Dermis blood vessel endothelial cell (primary cell): ENCODE measurements at places on chromosomes 6 and 20.

DNA sequence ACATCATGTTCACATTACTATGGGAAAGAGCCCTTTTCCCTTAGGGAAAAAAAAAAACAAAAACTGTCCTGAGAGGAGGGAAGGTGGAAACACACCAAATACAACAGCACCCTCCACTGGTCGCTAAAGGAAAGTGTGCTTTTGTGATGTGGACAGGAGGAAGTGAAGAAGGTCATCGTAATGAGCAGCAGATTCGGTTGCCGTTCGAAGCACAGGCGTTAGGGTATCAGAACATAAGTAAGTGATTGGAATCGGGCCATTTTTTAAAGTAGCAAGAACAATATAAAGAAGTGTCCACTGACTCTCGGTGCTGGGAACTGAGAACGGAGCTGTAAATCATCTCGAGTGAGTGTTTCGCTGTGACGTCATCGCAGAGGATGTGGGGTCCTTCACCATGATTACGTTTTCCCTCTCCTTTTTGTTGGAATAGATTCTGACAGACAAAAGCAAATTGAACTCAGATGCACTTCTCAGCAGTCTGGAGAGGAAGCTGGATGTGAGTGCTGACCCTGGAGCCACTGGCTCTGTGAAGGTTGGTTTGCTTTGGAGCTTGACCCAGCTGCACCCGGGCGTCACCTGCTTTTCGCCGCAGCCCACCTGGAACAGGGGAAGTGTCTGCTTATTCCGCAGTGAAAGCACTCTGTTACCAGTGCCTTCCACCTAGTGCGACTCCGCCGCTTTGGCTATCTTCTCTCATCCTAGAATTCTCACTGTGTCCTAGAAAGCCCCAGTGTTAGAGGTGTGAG is 203.6 kb upstream of the GMDS start:
- peak; percentile 86 for DNase-seq

DNA sequence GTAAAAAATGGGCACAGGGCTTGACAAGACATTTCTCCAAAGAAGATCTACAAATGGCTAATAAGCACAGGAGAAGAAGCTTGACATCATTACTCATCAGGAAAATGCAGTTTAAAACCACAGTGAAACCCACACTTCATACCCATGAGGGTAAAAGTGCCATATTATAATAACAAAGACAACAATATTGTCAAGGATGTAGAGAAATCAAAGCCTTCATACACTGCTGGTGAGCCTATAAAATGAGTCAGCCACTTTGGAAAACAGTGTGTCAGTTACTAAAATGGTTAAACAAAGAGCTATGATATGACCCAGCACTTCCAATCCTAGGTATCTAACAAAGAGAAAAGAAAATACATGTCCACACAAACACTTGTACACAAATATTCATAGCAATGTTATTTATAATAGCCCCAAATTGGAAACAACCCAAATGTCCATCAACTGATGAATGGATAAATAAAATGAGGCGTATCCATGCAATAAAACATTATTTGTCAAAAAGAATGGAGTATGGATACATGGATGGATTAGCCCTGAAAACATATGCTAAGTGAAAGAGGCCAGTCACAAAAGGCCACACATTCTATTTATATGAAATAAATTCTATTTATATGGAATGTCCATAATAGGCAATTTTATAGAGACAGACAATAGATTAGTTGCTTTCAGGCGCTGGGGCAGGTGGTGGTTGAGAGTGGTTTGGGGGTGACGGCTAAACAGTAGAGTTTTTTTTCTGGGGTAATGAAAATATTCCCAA is 11.5 kb upstream of the IL20RA start:
- DNase-seq, result no peak

- DNase-seq, result no peak
These were observed 81.1 kb downstream of the TTLL2 start for GRCh38 chr6:167405778-167406532.

- DNase-seq, result no peak
These were observed 2.3 kb downstream of the PLAGL2 start for GRCh38 chr20:32205110-32205842.

DNA sequence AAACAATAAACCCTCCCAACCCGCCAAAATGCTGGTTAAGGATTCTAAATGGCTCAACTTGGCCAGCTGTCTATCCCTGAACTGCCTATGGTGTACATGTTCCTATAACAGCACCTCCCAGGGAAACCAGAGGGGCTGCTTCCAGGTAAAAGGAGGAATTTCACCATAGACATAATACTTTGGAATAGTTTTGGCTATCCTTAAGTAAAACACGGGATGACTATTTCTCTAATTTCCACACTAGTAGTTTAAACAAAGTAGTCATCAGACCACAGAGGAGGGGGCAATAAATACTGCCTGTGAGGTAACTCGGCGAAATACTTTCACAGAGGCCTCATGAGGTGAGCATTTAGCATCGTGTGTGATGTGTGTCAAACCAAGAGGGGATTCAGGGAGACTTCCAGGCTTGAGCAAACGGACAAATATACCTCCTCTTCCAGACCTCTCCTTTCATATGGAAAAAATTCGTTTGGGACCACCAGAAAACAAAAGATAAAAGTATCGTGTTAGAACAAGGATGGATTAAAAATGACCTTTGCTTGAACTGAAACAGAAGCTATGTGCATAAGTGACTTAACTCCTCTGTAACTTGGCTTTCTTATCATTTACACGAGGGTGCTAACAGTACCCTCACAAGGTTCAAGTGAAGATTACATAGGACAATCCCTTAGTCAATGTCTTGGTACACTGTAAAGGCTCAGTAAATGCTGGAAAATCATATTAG is 1.0 kb upstream of the XRN2 start:
- no peak for DNase-seq

GRCh38 chr20:51148941-51149340 is 126.0 kb upstream of the KCNG1 start:
- no peak for DNase-seq

DNA sequence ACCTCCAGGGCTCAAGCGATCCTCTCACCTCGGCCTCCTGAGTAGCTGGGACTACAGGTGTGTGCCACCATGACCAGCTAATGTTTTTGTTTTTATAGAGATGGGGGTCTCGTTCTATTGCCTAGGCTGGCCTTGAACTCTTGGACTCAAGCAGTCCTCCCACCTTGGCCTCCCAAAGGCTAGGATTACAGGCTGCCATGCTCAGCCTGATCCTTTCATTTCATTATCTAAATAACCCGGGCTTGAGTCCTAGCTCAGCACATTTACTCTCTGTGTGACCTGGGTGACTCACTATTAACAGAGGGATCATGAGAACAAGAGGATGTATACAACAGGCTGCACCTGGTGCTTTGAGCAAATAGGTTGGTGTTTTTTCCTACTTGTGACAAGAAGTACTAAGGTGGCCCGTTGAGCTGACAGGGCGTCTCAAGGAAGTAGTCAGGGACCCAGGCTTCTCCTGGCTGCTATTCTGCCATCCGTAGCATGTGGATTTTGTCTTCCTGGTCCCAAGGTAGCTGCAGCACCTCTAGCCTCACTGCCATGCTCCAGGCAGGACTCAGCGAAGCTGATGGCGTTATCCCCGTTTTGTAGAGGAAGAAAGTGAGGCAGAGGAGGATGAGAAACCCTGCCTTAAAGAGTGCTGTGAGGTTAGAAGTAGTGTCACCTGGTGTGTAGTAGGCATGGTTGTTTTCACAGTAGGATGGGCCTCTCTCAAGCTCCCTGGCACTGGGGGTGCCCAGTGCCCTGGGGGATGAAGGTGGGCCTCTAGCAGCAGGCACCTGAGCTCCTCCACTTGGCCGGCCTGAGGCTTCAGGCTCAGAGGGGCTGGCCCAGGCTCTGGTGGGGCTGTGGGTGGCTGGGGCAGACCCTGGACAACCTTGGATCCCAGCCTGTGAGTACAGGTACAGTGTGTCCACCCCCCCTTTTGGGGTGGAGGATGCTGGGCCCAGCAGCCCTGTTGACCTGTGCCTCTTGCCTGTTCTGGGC is 62.4 kb downstream of the ADNP start:
- peak; percentile 22 for DNase-seq

DNA sequence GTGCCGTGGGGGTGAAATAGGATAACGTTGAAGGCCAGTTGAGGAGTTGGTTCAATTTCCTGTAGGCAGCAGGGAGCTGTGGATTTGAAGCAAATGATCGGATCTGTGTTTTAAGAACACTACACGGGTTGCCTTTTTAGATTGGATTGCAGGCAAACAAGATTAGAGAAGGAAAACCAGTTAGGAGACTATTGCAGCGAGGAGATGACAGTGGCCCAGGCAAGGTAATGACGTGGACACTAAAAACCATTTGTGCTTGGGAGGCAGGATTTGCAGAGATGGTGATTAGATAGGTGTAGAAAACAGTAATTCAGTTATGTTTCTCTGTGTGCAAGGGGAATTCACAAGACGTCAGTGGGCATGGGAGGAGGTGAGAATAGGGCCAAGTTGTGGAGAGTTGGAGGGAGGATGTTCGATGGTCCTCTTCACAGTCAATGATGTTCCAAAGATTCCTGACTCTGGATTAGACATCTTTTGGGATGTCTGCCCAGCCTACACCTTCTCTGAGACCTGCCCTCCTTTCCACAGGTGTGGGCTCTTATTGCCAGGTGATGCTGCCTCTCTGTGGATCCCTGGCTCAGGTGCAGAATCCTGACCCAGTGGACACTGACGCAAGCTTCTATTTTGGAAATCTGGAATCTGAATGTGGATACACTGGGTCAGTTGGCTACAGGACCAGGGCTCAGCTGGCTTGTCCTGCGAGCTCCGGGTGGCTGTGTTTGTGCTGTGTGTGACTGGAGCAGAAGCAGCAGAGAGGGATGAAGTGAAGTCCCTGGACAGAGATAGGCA is 54.2 kb downstream of the TFAP2C start:
- DNase-seq, result no peak

GRCh38 chr6:170090561-170090960 is 200.3 kb downstream of the DLL1 start:
- no peak for DNase-seq

- DNase-seq, result peak; percentile 40
These were observed 33.9 kb downstream of the SCAF8 start for GRCh38 chr6:154767003-154767723.

- DNase-seq, result no peak
These were observed 3.0 kb downstream of the GLP1R start for GRCh38 chr6:39051399-39052122.

DNA sequence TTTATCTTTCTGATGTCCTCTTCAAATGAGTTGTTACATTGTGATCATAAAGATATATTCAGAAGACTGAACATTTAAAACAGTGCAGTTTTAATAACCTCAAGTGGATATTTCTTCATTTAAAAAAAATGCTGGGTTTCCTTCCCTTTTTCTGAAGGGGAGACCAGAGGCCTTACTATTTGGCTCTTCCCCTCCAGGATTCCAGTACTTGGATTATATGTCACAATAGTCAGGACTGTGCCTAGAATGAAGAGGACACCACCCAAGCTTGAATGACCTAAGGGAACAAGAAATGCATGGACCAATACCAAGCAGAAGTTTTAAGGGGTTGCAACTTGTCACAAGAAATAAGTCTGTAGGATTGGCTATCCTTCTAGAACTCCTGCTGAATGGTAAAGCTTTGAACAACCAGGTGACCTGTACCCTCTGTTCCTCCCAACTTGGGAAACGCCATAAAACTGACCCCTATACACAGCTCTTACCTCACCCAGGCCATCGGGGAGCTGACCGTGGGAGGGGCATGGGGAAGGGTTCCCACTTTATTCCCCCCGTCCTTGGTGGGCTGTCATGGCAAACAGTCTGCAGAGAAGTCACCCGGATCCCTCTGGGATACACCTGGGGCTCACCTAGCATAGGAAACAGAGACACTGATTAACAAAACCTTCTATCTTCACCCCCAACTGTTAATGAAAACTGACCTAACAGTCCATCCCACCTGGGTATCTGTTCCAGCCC is 2.0 kb downstream of the FRS3 start:
- no peak for DNase-seq

DNA sequence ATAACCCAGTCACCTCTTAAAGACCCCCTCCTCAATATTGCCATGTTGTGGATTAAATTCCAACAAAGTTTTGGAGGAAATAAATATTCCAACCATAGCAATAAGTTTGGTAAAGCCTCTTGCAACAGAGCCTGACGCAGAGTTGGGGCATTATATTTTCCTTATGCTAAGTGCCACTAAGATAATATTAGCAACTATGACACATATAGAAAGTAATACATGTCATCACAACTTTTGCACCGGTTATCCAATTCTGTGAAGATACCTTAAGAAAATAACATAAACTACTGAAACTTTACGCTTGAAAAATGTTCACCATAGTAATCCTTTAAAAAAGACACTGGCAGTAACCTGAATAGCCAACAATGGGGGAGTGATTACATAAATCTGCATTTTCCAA is 52.2 kb upstream of the TRERF1 start:
- DNase-seq, result no peak

DNA sequence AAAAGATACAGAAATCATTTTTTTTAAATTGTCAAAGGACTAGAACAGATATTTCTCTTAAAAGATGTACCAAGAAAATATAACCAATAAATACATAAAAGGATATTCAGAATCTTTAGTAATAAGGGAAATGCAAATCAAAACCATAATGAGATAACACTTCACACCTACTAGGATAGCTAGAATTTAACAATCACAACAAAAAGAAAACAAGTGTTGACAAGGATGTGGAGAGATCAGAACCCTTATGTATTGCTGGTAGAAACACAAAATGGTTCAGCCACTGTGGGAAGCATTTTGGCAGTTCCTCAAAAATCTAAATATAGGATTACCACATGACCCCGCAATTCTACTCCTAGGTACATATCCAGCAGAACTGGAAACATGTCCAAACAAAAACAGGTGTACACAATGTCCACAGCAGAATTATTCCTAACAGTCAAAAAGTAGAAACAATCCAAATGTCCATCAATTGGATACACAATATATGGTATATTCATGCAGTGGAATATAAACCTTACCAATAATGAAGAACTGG is 211.0 kb downstream of the LRFN2 start:
- DNase-seq, result no peak

- no peak for DNase-seq
These were observed 70.1 kb downstream of the SLX4IP start for GRCh38 chr20:10504994-10505730.

DNA sequence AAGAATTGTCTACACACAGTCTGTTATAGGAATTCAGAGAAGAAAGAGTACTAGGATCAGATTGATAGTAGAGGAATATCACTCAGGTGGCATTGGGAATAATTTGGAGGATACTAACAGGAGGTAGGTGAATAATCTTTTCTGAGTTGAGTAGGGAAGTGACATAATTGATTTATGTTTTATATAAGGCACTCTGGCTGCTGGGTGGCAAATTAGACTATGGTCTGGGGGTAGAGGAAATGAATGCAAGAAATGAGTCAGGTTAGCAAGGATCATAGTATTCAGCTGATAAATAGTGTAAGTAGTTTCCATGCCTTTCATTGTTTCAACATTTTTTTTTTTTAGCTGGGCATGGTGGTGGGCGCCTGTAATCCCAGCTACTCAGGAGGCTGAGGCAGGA is 113.3 kb downstream of the CDKAL1 start:
- peak; percentile 55 for DNase-seq
